ENCODE measurements at places on chromosomes 2 and 18.

- DNase-seq: no peak
These were observed 18.6 kb upstream of the VPS4B start for GRCh38 chr18:63440881-63441280.

- no peak for DNase-seq
These were observed 118.7 kb downstream of the KCTD1 start for GRCh38 chr18:26429535-26430226.

- no peak for DNase-seq
These were observed 32.1 kb downstream of the ASAP2 start for GRCh38 chr2:9238591-9239326.

- no peak for DNase-seq
These were observed 5.0 kb downstream of the HPCAL1 start for GRCh38 chr2:10307561-10308156.

DNA sequence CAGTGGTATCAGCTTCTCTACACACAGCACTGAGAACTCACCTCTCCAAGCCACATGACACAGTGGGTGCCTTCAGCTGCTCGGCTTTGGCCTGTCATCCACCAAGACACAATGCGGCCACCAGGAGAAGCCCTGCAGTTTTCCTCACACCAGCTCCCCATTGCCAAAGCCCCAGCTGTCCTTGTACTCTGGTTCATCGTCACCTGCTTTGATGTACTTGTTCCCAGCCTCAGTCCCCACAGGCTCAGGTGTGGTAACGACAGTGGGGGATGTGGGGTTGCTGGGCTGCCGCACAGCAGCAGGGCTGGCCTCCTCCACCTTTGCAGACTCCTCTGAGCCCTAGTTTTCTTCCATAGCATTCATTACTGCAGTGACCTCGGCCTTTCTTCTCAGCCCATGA, 387.3 kb downstream of the MEIS1 start:
- no peak for DNase-seq

DNA sequence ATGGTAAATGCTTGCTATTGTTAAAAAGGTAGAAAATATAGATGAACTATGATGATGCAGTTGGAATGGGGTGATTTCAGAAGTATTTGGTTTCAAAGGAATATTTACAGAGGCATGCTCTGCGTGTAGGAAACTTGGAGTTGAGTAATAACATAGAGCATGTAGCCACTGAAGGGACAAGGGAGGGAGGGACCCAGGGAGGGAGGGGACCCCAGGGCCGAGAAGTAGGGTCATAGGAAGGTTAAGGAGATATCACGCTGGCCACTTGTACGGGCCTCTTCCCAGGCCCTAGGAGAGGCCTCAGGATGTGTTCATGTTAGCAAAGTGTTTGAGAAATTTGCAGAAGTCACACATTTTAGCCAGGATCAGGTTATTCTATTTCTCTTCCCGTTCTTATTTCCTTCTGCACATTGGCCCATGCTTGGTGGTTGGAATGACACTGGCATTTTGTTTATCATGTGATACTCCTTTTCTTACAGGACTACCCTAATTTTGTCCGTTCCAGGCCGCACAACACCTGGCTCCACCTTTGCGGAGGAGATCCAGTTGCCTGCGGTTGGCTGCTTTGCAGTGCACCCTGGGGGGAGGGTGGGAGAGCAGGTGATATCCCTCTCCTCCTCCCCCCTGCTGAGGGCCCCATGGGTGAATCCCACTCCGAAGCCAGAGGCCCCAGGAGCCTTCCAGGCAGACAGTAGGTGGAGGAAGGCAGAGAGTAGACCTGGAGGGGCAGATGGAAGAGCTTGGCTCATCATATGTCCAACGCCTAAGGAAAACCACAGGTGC, 16.9 kb upstream of the ACKR3 start:
- DNase-seq: no peak

- no peak for DNase-seq
These were observed 246.1 kb upstream of the CYRIA start for GRCh38 chr2:16911746-16912145.

DNA sequence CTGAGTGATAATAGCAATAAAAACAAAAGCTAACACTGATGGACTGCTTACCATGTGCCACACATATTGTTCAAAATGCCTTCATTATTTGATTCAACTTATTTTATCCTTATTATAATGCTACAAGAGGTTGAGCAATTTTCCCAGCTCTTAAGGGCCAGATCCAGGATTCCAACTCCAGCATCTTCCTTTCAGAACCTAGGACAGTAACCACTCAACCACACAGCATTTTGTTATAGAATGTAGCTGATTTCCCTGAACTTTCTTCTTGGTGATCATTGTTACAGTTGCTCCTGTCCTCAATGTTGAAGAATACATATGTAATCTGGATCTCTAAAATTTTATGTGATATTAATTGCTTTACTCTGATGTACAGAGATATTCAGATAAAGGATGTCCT, 341.7 kb downstream of the PIK3C3 start:
- DNase-seq: no peak

DNA sequence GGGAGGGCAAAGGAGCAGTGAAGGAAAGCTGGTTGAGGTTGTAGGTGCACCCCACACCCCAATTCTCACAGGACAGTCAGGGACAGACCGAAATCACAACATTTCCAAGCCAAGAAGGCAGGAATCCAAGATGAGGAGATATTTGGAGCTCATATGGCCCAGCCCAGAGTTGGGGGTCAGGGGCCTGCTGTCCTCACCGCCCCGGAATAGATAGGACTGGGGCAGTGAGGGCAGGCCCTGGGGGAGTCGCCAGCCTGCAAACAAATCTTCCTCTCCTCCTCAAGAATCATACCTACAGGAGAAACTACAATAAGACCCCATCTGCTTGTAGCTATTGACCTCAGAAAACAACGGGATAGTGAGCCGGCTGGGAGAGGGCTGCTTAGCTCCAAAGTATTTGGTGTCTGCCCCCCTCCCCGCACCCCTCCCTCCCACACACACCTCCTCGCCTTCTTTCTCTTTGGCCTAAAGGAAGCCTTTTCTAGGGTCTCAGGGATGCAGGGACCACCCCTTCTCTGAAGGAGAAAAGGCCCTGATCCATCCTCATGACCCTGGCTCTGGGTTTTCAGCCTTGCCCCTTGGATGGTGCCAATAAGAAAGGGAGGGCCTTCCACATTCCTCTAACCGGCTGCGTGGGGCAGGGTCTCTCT, 3.8 kb downstream of the EN1 start:
- no peak for DNase-seq

GRCh38 chr2:30949435-30949834, 142.2 kb upstream of the CAPN13 start:
- no peak for DNase-seq

- no peak for DNase-seq
These were observed 45.5 kb downstream of the RAB12 start for GRCh38 chr18:8654503-8655451.

- no peak for DNase-seq
These were observed 35.1 kb downstream of the SLC4A3 start for GRCh38 chr2:219662566-219662965.

- no peak for DNase-seq
These were observed 443.0 kb upstream of the RGPD4 start for GRCh38 chr2:107383691-107384090.

Measured in anterior cingulate cortex (tissue), 58 donors.